Naive thymus-derived CD8-positive, alpha-beta T cell (primary cell): ENCODE measurements at places on chromosomes 1 and 21.
A peak's percentile ranks its signal among the peaks of the same experiment; 100 is the strongest.

- DNase-seq, result no peak
These were observed 23.2 kb downstream of the MAP7D1 start for GRCh38 chr1:36179220-36179600.

GRCh38 chr1:201736707-201737320 lies 92.1 kb upstream of the IPO9 start:
- DNase-seq, result no peak

DNA sequence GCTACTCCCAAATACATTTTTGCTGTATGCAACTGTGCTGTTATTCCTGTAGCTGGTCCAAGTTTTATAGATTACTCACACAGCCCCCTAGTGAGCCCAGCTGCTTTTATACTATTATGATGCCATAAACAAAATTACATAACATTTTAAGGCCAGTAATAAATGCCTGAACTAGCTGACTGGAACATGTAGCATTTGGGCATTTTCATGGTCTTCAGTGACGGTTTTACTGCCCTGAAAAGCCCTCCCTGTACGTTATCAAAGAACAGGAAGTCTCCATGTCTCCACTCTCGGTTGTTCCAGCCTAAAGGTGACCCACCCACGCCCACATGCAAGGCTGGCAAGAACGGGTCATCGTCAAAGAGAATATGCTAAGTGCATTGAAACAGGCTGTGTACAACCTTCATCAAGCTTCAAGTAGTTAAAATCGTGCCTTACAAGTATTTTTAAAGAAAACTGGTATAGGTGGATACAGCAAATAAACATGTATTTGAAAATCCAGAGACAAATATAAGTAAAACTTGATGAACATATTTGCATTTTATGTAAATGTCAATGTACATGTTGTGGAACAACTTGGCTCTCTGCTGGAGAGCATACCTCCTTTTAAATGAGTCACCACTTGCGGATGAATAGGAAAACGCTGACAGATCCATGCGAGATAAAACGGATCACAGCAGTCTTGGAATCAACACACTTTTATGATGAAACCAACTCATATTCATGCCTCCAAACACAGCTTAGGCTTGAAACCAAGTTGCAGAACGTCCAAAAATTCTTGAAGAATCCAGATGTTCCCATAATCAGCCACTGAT lies 520.5 kb downstream of the SMYD3 start:
- no peak for DNase-seq

DNA sequence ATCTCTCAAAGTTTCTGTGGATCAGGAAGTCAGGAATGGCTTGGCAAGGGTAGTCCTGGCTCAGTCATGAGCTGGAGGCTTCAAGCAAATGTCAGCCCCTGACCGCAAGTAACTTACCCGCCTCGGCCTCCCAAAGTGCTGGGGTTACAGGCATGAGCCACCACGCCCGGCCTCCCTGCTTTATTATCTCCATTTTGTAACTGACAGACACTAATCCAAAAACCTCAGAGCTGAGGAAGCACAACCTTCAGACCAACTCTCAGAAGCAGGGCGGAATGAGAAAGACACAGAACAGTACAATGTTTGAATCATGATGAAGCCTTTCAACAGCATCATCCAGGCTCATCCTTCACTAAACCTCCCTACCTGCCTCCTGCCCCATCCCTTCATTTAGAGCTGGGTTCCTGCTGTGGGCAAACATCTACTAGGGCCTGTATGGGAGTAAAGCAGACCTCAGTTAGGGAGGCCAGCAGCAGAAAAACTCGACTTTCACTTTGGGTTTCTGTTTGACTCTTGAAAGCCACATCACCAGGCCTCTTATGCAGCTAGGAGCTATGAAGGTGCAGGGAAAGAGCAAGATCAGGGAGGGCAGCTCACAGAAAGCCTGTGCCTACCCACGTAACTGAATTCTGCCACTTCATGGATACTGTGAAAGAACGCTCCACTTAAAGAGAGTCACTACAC lies 84.4 kb upstream of the RAB4A start:
- DNase-seq, result no peak

DNA sequence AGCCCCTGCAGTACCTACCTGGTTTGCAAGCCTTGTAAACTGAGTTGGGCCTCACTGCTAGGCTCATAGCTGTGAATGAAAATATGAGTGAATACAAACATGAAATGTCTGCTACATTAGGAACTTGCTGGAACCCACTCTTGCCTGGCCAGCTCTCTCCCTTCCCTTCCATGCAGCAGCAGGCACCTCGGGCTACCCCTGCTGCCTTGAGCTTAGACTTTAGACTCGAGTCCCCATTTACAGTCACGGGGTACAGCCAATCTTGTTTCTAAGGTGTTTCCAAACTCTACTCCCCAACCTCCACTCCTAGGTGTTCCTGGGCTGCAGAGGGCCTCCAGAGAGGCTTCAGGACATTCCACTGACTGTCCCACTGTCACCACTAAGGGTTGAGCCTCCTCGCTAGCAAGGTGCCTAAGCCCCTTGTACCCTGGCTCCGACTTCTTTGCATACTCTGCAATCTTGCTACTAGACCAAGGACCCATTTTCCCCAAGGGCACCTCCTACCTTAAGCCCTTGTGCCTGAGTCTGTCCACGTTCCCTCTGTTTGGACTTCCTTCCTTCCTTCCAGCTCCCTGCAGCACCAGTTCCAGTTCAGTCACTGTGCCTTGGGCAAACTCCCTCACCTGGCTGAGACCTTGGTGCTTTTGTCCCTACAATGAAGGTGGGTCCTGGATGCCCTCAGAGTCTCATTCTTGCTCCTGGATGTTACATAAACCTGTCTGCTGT lies 36.9 kb downstream of the CDK18 start:
- no peak for DNase-seq

DNA sequence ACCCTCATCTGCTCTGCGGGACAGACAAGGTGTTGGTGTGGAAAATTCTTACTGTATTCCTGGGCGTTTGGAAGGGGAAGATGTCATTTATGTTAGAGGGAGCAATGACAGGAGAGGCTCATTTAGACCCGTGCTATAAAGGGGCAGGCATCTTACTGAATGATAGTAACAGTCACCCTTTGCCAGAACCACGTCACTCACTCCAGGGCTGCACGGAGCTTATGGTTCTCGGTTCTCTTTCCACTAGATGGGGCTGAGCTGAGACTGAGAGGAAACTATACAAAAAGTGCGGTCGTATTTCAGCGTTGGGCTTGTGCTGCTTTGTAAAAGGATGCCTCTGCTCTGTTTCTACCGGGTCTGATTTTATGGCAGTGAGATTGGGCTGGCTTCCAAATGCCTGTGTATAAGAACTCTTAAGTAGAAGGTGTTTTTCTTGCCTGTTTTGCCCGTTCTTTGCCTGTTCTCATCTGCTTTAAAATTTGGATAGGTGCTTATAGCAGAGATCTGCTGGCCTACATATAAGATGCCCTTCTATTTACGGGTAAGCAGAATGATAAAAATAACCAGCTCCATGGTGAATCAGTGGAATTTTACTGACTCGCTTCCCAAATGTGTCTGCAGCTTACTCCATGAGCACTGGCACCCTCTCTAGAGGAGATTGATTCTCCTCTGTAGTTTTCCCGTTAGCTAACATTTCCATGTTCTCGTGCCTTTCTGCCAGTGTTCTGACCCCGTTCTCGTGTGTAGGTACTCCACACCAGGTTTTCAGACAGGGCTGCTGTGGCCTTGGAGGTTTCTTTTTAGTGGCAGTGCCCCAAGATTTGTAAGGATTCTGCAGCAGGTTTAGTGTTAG lies 55.9 kb downstream of the MRPS6 start:
- peak; percentile 74 for DNase-seq

- no peak for DNase-seq
These were observed 12.4 kb upstream of the POFUT2 start for GRCh38 chr21:45299864-45300785.

DNA sequence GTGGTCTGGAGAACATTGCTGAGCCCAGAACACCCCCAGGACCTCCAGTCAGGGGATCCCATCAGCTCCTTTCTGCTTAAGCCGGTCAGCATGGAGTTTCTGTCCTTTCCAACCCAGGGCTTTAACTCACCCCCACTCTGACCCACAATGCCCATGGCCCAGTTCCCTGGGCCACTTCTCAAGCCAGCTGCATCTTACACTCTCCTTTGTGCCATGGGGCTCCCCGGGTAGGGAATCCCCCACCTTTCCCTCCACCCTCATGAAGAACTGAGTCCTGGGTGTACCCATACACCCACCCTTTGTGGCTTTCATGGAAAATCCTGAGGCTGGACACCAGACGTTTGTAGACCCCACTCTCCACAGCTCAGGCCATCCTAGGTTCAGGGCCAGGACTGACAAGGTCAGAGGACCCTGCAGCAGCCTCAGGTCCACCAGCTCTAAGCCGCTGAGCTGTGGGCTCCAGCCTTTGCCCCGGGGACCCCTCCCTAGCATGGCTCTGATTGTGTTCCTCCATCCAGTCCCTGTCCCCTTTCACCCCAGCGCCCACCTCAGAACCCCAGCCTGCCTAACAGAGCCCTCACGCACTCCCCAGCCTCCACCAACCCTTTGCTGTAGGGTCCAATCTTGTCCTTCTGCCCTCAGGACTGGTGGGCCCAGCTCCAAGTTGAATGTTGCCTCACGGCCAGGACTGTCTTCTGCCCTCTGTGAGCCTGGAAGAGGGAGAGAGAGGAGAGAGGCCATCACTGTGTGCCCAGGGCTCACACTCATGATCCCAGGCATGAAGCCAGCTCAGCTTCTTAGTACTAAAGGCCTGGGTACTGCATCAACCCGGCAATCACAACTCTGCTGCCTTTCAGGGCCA lies 394.8 kb downstream of the MATN1 start:
- DNase-seq, result no peak

- DNase-seq, result no peak
These were observed 26.8 kb downstream of the TRPM2 start for GRCh38 chr21:44379991-44380865.

GRCh38 chr21:46028573-46029091 lies 47.1 kb downstream of the COL6A1 start:
- DNase-seq, result no peak

- peak; percentile 96 for DNase-seq
These were observed 15.3 kb downstream of the INPP5B start for GRCh38 chr1:37931361-37932158.

- peak; percentile 17 for DNase-seq
These were observed 156.6 kb downstream of the GREM2 start for GRCh38 chr1:240455228-240455821.

- no peak for DNase-seq
These were observed 72.7 kb downstream of the TRABD2B start for GRCh38 chr1:47924270-47925048.

GRCh38 chr1:115862403-115862802 lies 21.5 kb upstream of the NHLH2 start:
- no peak for DNase-seq

- no peak for DNase-seq
These were observed 702.3 kb downstream of the BRINP3 start for GRCh38 chr1:189775343-189775742.

GRCh38 chr21:42343101-42343500 lies 7.7 kb downstream of the TFF2 start:
- DNase-seq, result peak; percentile 8

DNA sequence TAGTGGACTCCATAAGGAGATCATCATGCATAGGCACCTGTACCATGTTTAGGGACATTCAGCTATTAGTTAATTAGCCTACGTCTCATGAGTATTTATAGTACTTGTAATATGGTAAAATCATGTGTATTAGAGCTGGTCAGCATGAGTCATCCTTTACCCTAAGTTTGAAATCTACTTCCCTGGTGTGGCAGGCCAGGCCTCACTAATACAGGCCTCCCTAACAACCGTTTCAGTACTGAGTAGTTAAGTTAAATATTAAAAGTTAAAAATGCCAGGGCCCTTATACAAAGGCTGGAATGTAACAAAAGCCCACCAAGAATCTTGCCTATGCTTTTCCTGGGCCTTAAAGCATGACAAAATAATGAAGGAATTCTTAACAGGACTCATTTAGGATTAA lies 356.3 kb upstream of the DPYD start:
- DNase-seq, result no peak

GRCh38 chr1:11514366-11514765 lies 35.4 kb downstream of the DISP3 start:
- no peak for DNase-seq

- no peak for DNase-seq
These were observed 253.3 kb upstream of the VAMP3 start for GRCh38 chr1:7517611-7518330.

- DNase-seq, result no peak
These were observed 27.1 kb upstream of the CNIH3 start for GRCh38 chr1:224589006-224589405.

GRCh38 chr1:188244681-188245080 lies 1415.9 kb downstream of the PLA2G4A start:
- DNase-seq, result no peak

DNA sequence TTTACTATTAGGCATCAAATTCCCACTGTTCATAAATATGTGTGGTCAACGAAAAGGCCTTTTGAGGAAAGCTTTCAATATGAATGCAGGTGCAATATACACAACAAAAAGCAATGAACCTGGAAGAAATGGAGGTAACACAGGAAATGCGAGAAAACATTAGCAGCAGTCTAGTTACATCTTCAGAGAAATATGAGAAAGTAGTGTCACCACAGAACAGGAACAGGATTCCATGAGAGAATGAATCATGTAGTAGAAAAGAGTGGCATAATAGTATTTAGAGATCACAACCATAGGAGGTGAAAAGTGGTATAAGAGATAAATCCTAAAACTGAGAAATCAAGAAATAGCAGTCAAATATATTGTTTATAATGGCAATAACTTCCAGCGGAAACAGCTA lies 103.7 kb downstream of the AK5 start:
- no peak for DNase-seq

DNA sequence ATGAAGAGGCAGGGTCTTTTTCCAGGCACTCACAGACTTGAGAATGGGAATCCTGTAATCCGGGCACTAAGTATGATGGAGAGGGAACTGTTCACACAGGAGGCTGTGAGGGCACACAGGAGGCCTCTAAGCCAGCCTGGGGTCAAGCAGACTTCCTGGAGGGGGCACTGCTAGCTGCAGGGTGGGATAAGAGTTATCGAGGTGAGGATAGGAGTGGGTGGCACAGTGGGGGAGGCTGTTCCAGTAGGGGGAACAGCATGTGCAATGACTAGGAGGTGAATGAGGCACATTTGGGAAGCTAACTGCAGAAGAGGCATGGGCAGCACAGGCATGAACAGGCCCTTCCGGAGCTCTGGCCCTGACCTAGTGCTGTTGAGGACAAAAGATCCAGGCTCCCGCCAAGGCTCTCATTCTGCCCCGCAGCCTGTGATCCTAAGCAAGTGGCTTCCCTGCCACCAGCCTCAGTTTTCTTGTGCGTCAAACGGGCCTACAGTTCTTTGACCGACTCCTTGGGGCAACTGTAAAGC lies 216.7 kb downstream of the TRABD2B start:
- DNase-seq, result no peak

GRCh38 chr1:231584921-231585320 lies 41.7 kb upstream of the DISC1 start:
- DNase-seq, result no peak

DNA sequence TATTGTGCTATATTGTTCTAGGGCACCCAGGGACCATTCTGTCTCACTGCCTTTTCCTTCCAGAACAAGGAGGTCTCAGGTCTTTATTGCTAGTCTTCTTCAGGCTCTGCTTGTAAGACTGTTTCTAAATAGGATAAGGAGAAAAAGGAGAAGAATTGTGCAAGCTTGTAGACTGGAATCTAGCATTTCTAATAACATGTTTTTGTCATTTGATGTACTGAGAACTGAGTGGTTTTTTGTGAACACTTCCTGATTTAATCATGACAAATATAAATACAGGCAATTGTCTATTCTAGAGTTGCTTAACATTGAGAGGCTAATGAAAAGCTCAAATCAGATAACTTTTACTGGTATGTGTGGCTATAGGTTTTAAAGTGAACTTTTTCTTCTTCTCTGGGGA lies 77.6 kb downstream of the CLIC4 start:
- no peak for DNase-seq

- DNase-seq, result no peak
These were observed 38.0 kb downstream of the WDR4 start for GRCh38 chr21:42841156-42841915.

GRCh38 chr1:234004591-234004990 lies 100.1 kb downstream of the SLC35F3 start:
- DNase-seq, result no peak
